ENCODE measurements at places on chromosomes 7 and 10.

DNA sequence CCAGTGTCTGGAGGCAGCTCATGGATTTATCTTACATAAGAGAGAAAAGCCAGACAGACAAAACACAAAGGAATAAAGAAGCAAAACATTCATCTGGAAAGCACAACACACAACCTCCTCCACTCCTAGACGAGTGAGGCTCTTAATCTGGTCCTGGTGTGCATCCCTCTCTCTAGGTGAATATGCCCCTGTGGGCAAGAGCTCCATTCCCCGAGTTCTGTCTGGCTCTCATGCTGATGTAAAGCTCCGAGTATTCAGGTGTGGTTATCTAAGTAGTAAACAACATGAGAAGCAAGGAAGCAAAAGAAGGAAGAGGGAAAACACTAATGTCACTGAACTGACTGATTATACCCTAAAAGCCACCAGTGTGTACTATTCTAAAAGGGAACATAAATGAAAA, 47.9 kb upstream of the FEZF1 start:
- DNase-seq = no peak

DNA sequence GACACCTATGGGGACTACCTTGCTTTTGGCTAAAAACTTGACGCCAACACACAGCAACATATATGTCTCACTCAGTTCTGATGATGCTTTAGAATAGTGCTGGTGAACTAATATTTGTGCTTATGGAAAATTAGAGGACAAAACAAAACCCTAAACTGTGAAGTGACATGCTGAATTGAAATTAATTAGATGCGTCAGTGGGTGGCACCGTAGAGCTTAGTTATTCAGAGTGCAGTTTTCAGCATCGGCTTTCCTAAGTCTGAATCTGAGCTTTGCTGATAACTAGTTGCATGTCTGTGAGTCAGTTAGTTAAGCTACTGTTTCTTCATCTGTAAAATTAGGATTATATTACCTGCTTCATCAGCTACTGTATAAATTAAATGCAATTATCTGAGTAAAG, 245.0 kb upstream of the SORCS1 start:
- DNase-seq = no peak

DNA sequence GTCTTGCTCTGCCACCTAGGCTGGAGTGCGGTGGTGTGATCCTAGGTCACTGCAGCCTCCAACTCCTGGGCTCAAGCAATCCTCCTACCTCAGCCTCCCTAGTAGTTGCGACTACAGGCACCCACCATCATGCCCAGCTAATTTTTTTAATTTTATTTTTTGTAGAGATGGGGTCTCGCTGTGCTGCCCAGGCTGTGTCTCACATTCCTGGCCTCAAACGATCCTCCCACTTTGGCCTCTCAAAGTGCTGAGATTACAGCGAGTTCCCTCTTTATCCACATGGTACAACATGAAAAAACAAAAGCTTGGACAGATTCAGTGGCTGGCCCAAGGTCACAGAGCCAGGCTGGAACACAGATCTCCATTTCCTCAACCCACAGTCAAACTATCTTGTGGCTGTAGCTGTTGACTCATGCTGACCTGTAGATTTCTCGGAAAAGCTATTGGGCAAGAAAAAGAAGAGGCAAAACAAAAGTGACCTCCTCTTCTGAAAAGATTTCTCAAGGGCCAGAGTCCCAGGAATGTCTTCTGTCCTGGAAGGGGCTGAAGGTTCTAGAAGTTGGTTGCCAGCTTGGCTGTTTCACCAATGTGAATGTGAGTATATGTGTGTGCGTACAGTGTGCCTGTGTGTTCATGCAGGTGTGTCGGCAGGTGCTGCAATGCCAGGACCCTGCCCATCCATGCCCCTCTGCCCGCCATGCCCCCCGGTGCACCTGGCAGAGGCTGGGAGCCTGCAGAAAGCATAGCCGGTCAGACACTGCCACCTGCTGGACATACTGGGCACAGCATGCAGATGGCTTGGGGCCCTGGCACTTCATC, 28.4 kb downstream of the TMEM130 start:
- no peak for DNase-seq

GRCh38 chr7:71708710-71709109, 576.8 kb downstream of the GALNT17 start:
- DNase-seq = no peak

DNA sequence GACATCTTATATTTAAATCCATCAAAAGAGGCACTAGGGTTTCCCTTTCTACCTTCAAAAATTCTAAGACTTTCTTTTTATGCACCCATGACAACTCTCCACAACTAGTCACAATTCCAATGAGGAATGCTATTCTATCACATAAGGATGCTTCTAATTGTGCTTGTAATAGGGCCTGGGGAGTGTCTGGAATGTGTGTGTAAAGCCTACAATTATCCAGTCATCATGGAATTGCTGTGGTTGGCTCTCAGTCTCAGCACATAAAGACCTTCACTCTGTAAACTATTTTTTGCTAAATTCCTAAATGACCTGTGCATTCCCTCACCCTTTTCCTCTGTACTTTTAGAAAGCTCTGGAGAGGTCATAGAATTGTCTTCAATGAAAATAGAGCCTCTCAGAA, 86.7 kb downstream of the EPDR1 start:
- no peak for DNase-seq

Data from SK-N-MC (cell line).